ENCODE measurements at places on chromosomes 2 and 18.

- no peak for DNase-seq
Observed at GRCh38 chr18:74929110-74929509, 279.8 kb downstream of the PTGR3 start.

DNA sequence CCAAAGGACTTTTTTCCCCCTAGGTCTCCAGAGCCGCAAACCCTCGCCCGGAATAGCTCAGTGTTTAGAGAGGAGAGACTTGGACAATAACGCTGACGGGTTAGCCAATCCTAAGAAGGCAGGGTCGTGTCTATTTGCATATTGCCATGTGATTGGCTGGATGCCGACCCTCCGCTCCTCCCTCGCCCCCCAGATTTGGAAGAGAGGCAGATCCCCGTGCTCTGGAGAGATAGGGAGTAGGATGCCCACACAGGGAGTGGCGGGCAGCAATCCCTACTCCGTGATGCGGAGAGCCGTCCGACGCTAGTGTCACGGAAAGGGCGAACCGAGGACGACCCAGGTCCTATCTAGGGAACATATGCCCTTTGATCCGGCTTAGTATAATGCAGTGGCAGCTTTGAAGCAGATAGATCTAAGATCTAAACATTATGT, 1.4 kb downstream of the WNT6 start:
- DNase-seq: no peak

DNA sequence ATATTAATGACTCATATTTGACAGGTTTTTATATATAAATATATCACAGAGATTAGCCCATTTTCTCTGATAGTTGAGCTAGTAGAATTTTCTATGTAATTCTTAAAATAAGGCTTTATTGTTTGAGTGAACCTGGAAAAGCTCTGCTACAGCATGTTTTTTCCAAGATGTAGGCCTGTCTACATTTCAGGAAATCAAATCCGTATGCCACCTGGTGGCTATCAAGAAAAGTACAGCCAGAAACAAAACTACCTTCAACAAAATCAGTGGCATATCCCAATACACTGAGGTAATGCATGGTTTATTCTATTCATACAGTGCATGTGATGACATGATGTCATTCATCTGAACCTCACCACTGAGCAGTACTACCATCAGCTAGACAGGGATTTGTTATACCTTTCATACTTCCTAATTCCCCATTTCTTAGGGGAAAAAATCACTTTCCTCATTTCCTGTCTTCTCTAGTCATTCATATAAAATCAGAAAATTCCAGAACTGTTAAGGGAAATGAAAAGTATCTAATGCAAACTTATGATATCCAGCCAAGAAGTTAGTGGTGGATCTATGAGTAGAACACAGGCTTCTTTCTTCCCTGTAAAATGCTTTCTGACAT, 310.4 kb upstream of the SYT4 start:
- no peak for DNase-seq

DNA sequence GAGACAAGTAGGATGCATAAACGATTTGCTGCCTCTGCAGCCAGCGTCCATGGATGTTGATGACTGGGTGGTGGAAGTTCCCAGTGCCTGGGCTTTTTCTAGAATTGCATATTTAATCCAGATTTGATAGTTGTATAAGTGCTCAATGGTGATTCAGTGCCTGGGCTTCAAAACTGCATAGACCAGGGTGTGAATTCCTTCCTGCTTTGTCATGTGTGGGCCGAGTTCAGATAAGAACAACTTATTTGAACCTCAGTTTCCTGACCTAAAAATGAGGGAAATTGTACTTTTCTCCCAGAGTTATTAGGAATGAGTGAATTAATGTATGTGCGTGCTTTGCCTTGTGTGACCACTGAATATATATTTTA, 154.6 kb downstream of the WDSUB1 start:
- no peak for DNase-seq

DNA sequence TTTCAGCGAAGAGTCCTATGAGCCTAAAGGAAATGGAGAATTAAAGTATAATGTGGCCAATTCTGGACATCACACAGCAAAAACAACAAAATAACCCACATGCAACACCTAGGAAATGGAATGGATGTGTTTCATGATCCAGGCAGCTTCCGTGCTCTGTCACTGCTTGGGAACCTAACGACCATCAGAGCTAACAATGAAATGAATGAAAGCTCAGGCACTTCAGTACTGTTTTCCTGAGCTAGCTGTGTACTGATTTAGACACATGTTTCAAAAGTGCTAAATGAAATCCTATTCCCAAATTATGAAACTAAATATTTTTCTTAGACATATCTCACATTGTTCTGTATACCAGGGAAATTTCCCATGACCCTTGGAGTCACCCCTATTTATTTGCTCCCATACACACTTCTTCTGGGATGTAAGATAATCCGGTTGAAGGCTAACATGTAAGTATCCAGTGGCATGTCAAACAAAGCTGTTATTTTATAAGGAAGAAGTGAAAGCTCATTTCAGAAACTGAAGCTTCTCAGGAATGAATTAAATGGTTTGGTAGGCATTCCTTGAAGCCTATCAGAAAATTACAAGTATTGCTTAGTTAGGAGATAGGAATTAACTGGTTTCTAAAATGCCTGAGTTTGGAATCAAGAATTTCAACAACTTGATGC, 108.5 kb upstream of the RND3 start:
- DNase-seq: no peak

GRCh38 chr2:118838741-118839455, 8.6 kb downstream of the EN1 start:
- no peak for DNase-seq

- DNase-seq: no peak
Observed at GRCh38 chr18:59691996-59692395, 5.2 kb downstream of the CCBE1 start.

- no peak for DNase-seq
Observed at GRCh38 chr2:191636235-191636543, 41.7 kb upstream of the NABP1 start.

- no peak for DNase-seq
Observed at GRCh38 chr2:72934683-72935610, 17.6 kb downstream of the EMX1 start.

- peak; percentile 80 for DNase-seq
Observed at GRCh38 chr2:11750422-11750821, 4.0 kb downstream of the LPIN1 start.

GRCh38 chr2:8614646-8615045, 67.2 kb upstream of the ID2 start:
- DNase-seq: no peak

DNA sequence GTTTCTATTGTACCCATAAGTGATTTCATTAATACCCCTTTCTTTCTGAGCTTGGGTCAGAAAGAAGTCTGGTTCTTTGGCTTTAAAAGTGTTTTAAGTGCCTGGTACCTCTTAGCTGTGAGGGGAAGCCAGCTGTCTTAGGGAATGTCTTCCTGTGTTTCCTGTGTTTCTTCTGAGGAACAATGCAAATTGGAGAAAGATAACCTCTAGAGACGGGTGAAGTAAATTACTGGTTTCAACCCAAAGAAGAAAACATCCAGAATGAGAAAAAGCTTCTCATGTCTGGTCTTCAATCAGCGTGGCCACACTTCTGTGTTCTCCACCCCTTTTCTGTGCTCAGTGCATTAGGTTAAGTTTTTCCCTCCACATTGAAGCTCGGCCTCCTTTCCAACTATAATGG, 10.2 kb upstream of the CHN1 start:
- DNase-seq: no peak

- no peak for DNase-seq
Observed at GRCh38 chr2:150387586-150388288, 99.7 kb downstream of the RND3 start.

DNA sequence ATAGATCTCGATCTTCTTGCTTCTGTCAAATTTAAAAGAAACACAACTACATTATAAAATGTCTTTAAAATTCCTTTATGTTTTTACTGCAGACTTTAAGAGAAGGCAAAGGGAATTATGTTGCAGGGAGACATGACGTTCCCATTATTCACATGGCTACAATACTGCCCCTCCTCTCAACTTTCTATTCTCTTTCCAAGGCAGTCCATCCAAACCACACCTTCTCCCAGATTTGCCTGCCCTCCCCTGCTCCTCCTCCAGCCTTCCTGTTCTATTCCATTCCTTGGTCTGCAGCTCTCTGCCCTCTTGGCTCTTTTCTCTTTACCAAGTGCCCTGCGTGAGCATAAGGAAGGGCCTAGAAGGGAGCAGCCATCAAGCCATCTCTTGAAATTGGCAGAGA, 61.3 kb downstream of the NABP1 start:
- DNase-seq: no peak

GRCh38 chr18:78998371-78999071, 18.9 kb downstream of the SALL3 start:
- DNase-seq: no peak

GRCh38 chr18:21406116-21406515, 164.1 kb downstream of the GREB1L start:
- DNase-seq: no peak

DNA sequence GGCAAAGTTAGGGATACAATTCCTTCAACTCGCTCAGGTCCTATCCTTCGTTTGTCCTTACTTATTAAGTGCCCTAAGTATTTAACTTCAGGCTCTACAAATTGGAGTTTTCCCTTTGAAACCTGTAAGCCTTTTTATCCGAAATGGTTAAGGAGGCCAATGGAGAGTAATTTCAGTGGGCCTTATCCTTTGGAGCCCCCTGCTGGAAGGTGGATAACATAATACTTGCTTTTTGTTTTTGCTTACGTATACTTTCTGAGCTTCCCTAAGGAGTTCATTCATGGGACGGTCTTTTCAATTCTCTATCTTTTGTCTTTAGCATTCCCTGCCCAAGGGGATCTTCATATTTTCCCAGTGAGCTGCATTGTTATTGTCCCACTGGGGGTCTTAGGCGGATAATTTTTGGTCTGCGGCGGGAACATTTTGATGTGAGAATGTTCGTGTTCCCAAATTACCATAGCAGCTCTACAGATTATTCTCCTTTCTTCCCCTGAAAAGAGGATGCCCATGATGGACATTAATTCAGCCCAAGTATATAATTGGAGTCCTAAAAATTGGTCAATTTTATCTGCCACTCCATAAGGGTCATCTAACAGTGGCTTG, 34.4 kb upstream of the TRAPPC8 start:
- peak; percentile 19 for DNase-seq

DNA sequence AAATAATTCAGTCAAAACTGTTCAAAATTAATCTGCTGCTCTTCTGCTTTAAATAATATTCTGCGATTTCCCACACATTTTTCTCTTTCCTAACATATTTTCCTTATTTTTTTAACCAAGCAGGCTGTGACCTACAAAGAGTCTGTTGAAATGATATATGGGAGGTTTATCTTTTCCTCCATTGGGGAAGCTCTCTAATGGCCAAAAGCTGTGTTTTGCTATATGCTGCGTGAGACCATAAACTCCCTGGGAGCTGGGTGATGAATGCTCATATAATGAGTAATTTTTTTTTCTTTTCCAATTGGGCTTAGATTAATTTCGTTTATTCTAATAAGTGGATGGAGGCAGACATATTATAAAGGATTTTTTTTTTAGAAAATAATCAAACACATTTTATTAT, 72.2 kb upstream of the MAP2 start:
- DNase-seq: no peak

- no peak for DNase-seq
Observed at GRCh38 chr2:22890132-22890531, 494.8 kb upstream of the KLHL29 start.

GRCh38 chr2:85711578-85712060, 17.5 kb downstream of the GNLY start:
- no peak for DNase-seq

- DNase-seq: no peak
Observed at GRCh38 chr18:40413160-40413559, 1541.9 kb upstream of the PIK3C3 start.

DNA sequence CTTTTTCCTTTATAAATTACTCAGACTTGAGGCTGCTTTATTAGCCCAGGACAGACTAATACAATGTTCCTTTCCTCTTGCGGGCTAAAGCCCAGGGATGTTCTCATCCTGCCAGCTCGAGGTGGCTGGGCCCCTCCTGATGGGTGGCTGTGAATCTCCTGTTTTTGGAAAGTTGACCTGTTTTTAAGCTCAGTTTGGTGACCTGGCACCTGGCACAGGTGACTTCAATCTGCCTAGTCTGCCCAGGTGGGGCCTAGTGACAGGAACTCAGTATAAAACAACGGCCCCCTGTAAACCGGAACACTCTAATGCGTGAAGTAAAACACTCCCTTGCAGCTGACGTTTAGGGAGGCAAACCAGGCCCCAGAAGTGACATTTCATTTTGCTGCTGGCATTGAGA, 92.7 kb upstream of the SNTG2 start:
- no peak for DNase-seq

DNA sequence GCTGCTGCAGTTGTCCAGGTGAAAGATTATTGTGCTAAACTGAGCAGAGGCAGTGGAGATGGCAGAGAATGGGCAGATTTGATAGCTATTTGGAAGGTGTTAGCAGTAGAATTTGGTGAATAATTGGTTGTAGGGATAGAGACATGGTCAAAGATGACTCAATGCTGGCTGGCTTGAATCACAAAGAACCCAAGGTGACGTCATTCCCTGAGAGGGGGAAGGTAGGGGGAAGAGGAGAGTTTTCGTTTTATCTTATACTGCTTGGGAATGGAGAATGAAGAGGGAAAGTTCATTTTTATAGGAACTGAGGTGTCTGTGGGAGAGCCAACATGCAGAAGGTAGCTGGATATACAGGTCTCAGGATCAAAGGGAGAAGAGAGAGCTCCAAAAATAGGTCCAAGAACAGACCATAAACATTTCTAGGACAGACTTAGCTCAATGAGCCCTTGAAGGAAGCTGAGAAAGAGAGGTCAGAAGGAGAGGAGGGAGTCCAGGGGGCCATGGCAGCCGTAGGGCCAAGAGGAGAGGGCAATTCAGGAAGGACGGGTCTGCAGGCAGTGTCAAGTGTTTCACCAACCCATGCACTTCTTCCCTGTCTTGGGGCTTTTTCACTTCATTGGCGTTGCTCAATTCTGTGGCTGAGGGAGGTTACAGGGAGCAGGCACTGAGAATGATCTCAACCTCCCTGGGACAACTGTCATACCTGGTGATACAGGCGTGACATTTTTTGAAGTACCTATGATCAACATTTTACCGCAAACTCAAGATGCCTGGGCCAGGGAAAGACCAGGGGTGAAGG, 281.3 kb downstream of the TDRD15 start:
- DNase-seq: no peak

Data from CD4-positive, alpha-beta T cell treated with Interleukin-1 beta for 1 hour (primary cell).